ENCODE measurements at places on chromosomes 6 and 20.

DNA sequence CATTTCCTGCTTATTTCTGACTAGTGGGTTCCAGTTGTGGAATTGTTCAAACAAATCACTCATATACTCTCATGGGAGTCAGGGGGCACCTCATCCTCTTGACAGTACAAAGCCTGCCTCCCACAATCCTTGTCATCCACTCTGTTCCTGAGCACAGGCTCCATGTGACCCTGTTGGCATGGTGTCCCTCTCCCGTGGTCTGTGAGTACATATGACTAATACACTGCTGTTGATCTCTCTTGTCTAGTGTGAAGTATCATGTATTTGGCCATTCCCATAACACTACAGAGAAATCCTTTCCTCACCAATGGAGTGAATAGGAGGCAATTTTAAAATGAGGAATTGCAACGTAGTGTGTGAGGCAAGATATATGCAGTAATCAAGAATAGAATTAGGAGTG is 185.3 kb downstream of the OGFRL1 start:
- H3K4me1 ChIP-seq, result no peaks in the 10 kb centered on the region
- DNase-seq, result no peak
- no peak overlapping the region for H3K4me3 ChIP-seq

- no peaks in the 10 kb centered on the region for H3K27me3 ChIP-seq
- H3K4me3 ChIP-seq, result no peak overlapping the region
- no peak for DNase-seq
Observed at GRCh38 chr6:139060332-139060731, 31.8 kb downstream of the ABRACL start.

GRCh38 chr20:16491294-16491905 is 81.8 kb downstream of the KIF16B start:
- DNase-seq, result no peak
- H3K4me3 ChIP-seq, result no peak overlapping the region
- H3K27ac ChIP-seq, result no peak overlapping the region
- H3K4me1 ChIP-seq, result peaks cover 36% of the 10 kb centered on the region
- peaks cover 14% of the 10 kb centered on the region for H3K27me3 ChIP-seq

GRCh38 chr20:47326658-47327268 is 29.7 kb downstream of the ZMYND8 start:
- no peak overlapping the region for H3K27ac ChIP-seq
- peaks cover 32% of the 10 kb centered on the region for H3K4me1 ChIP-seq
- H3K36me3 ChIP-seq, result peaks cover 6% of the 10 kb centered on the region
- no peak overlapping the region for H3K4me3 ChIP-seq
- no peaks in the 10 kb centered on the region for H3K27me3 ChIP-seq

- peak within 1 kb of the TSS; percentile 98 for H3K27ac ChIP-seq
- H3K36me3 ChIP-seq, result peaks cover 6% of the 10 kb centered on the region
- peak within 1 kb of the TSS; percentile 97 for H3K4me3 ChIP-seq
- H3K27me3 ChIP-seq, result peaks cover 4% of the 10 kb centered on the region
- peak; percentile 92 for DNase-seq
Observed at GRCh38 chr6:5260661-5261544, at the start of the genes FARS2 and LYRM4. Gene FARS2 (plus strand): TSS chr6:5261513. Gene LYRM4 (minus strand): TSS chr6:5260950. CDS start chr6:5260733, 217 bp downstream.

- H3K27ac ChIP-seq, result no peak overlapping the region
- no peak for DNase-seq
- H3K4me3 ChIP-seq, result no peak overlapping the region
- H3K4me1 ChIP-seq, result no peaks in the 10 kb centered on the region
Observed at GRCh38 chr6:18792866-18793265, 405.7 kb downstream of the RNF144B start.

- H3K4me3 ChIP-seq, result no peak overlapping the region
- H3K36me3 ChIP-seq, result no peaks in the 10 kb centered on the region
- H3K4me1 ChIP-seq, result peaks cover 8% of the 10 kb centered on the region
- no peak overlapping the region for H3K27ac ChIP-seq
Observed at GRCh38 chr6:37891072-37891471, 71.5 kb downstream of the ZFAND3 start.

DNA sequence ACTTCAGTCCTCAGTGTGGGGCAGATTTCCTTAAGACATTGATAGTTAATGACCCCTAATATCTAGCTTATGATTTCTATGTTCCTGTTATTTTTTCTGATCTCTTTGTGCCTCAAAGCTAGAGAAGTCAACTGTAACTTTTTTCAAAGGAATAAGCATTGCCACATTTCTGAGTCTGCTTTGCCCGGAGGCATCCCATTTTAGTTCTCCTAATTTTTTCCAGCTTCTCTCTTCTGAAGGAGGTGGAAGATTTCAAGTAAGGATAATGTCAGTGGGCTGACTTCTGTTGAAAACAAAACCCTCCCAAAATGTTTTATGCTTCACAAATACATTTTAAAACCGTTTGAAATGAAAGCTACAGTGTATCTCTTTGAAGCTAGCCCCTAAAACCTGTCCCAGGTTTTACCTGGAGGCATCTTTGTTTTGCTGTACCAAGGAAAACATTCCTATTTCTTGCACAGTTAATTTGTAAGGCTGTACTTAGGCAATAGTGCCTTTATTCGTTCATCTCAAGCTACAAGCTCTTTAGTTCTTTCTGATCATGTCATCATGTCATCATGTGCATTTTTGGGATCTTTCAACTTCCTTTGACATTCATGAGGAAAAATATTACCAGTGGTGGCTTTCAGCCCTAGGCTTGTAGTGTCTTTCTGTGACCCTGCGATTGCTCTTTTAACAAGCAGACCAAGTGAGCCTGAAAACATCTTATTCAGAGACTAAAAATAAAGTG is 45.7 kb downstream of the TSPYL4 start:
- H3K4me1 ChIP-seq, result no peaks in the 10 kb centered on the region
- H3K27me3 ChIP-seq, result no peaks in the 10 kb centered on the region
- H3K4me3 ChIP-seq, result no peak overlapping the region
- H3K36me3 ChIP-seq, result no peaks in the 10 kb centered on the region
- no peak overlapping the region for H3K27ac ChIP-seq

GRCh38 chr20:56957737-56958553 is 308.5 kb downstream of the BMP7 start:
- H3K27ac ChIP-seq, result peak overlapping the region; percentile 99
- peaks cover 12% of the 10 kb centered on the region for H3K27me3 ChIP-seq
- peak; percentile 91 for DNase-seq
- H3K36me3 ChIP-seq, result peaks cover 5% of the 10 kb centered on the region
- H3K4me1 ChIP-seq, result peaks cover 42% of the 10 kb centered on the region

DNA sequence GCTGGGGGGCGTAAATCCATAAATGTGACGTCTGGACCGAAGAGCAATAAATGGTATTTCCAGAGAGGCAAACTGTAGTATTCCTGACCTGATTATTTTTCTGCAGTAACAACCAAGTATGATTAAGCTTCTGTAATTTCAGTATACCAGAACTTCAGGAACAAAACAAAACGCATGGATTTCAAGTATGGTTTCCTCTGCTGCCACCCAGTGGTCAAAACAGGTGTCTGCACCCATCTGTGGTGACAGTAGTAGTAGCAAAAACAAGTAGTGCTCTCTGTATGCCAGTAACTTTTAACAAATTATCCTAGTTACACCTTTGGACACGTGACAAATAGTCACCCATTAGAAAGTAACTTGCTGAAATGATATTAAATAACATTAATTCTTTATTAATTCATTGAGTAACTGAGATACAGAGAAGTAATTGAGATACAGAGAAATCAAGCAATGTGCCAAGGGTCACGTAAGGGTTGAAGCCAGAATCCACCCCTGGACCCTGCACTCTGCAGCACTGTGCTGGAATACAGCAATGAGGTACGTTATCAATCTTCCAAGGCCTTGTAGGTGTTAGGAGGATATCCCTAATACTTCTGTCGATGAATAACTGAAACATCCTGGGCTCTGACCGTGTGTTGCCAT is 7.9 kb downstream of the CALHM4 start:
- H3K27ac ChIP-seq, result no peak overlapping the region
- H3K4me3 ChIP-seq, result no peak overlapping the region
- H3K4me1 ChIP-seq, result peaks cover 2% of the 10 kb centered on the region
- peak; percentile 78 for DNase-seq
- H3K36me3 ChIP-seq, result no peaks in the 10 kb centered on the region

DNA sequence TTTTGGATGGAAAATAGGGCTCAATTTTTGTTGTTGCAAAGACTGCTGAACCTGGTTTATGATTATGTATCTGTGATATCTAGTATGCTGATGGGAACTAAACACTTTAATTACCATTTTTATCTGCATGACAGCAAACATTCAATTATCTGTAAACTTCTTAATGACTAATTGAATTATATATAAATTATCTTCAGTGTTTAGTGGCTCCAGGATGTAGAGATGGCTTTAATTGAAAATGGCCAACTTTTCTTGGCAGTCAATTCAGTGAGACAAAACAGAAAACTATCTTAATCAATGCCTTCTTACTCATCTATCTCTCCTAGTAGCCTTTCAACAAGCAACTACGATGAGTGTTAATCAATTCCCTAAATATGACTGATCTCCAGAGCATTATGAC is 591.3 kb downstream of the HACE1 start:
- H3K4me1 ChIP-seq, result no peaks in the 10 kb centered on the region
- H3K4me3 ChIP-seq, result no peak overlapping the region
- H3K27ac ChIP-seq, result no peak overlapping the region
- peaks cover 3% of the 10 kb centered on the region for H3K27me3 ChIP-seq
- H3K36me3 ChIP-seq, result no peaks in the 10 kb centered on the region

DNA sequence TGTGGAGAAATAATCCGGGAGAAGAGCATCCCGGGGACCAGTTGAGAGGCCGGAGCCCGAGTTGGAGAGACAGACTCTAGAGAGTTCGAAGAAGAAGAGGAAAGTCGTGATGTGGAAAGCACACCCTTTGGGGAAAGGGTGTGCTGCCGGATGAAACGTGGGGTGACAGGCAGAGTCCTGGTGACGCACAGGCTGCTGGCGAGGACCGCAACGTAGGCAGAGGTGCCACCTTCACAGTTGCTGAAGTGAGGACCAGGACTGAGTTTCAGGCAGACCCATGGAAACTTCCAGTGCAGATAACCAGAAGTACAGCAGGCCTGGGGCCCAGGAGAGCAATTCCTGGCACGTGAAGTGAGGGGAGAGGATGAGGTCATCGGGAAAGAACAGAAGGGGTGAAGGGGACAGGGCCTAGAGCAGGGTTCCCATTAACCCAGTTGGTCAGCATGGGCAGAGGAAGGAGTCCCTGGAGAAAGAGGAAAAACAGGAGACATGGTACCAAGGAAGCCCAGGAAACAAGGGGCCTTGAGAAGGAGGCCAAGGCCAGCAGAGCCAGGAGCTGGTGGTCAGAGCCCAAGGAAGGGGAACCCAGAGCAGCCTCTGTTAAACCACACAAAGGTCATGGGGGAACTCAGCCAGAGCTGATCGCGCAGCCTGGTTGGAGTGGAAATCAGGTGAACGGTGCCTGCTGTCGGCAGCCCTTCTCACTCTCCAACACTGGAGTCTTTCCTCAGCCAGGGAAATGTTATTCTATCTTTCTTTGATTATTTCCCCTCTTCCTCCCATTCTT is 84.1 kb downstream of the PRND start:
- no peak overlapping the region for H3K27ac ChIP-seq
- peaks cover 19% of the 10 kb centered on the region for H3K36me3 ChIP-seq
- H3K4me3 ChIP-seq, result no peak overlapping the region
- peaks cover 7% of the 10 kb centered on the region for H3K4me1 ChIP-seq
- no peak for DNase-seq

GRCh38 chr20:19889011-19889953 is 127.9 kb upstream of the NAA20 start:
- H3K4me3 ChIP-seq, result no peak overlapping the region
- H3K27ac ChIP-seq, result peak overlapping the region; percentile 92
- H3K4me1 ChIP-seq, result peaks cover 27% of the 10 kb centered on the region
- DNase-seq, result peak; percentile 39
- H3K27me3 ChIP-seq, result peaks cover 2% of the 10 kb centered on the region

DNA sequence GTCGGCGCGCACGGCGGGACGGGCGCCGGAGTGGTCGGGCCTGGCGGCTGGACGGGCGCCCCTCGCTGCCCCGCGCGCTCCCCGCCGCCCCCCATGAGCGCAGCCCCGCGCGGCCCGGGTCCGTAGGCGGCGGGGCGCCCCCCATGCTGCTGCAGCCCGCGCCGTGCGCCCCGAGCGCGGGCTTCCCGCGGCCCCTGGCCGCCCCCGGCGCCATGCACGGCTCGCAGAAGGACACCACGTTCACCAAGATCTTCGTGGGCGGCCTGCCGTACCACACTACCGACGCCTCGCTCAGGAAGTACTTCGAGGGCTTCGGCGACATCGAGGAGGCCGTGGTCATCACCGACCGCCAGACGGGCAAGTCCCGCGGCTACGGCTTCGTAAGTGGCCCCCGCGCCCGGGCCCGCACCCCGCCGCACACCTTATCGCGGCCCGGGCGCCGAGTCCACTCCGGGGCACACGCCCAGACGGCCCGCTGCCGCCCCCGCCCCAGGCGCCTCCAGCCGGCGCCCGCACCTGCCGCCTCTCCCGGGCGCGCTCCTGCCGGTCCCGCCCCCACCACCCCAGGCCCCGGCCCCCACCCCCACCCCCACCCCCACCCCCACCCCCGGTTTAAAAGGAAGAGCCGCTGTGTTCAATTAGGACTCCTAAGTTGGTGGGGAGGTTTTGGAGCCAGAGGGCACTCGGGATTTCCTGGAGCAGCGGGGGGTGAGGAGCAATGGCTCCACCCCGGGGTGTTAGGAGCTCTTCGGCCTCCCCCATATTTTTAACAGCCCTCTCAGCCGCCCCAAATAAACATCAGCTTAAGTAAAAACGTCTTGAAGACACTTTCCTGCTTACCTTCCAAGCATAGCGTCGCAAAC is 474 bp downstream of the RBM38 start:
- H3K4me3 ChIP-seq, result peak overlapping the region; percentile 89
- no peak overlapping the region for H3K27ac ChIP-seq
- H3K36me3 ChIP-seq, result no peaks in the 10 kb centered on the region

DNA sequence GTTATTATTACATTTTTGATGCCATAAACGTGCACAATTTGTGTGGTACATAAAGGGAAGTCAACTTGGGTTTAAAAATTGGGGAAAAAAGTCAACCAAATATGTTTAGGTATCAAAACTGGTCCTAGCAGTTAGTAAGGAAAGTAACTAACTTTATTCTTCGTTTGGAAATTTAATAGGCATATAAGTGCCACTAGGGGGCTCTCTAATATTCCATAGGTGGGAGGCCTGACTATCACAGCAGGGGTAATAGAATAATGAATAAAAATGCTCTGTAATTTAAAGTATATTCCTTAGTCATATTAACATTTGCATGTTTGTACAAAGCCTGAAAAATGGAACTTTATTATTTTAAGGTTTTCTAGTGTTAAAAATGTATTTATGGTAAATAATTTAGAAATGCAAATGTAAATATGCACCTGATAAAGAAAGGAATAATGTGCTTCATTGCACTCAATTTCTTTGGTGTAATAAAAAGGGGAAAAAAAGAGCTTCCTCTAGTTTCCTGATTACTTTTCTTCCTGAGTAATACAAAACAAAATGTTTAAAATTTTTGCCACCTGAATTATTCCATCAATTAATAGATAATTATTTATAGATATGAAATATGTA is 125.7 kb upstream of the HDAC2 start:
- no peaks in the 10 kb centered on the region for H3K36me3 ChIP-seq
- no peak overlapping the region for H3K4me3 ChIP-seq
- H3K4me1 ChIP-seq, result peaks cover 9% of the 10 kb centered on the region
- peaks cover 2% of the 10 kb centered on the region for H3K27me3 ChIP-seq
- no peak for DNase-seq

GRCh38 chr6:73796881-73797280 is 100.9 kb downstream of the CD109 start:
- H3K27me3 ChIP-seq, result no peaks in the 10 kb centered on the region
- no peak overlapping the region for H3K4me3 ChIP-seq
- no peaks in the 10 kb centered on the region for H3K36me3 ChIP-seq

Data from glutamatergic neuron (in vitro differentiated cells).